ENCODE measurements at places on chromosomes 5 and 9.

DNA sequence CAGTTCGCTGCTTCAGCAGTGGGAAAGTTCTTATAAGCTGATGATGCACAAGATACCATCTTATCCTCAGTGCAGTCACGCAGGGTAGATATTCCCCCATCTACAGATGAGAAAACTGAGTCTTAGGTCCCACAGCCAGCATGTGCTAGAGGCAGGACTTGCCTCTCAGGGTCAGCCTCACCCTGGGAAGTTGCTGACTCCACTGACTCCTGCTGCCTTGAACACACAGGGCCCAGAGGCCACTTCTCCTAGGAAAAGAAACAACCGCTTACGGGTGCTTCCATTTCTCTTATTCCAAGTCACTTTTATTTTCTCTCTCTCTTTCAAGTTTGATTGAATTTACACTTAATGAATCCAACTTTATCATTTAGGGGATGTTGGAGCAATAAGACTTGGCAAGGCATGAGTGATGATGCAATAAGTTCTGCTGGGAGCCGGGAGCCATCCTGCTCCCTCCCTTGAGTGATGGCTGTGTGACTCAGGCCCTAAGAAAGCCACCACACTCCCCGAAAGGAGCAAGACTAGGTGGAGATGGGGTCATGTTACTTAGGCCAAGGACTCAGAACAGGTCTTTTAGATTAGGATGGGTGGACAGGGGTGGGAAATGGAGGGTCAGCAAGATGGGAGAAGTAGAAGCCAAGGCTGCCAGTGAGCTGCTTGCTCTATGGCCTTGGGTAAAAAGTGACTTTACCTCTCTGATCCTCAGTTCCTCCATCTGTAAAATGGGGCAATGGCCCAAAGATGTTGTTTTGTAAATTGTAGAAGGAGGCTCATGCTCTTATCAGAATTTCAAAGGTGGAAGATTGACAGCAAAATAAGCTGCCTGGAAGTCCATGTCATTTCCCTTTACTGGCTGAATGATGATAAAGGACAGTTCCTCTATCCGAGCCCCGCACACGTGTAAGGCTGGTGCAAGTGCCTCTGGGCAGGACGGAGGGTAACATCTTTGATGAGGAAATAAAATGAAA, 67.4 kb upstream of the ZNF618 start:
- no peak for DNase-seq

DNA sequence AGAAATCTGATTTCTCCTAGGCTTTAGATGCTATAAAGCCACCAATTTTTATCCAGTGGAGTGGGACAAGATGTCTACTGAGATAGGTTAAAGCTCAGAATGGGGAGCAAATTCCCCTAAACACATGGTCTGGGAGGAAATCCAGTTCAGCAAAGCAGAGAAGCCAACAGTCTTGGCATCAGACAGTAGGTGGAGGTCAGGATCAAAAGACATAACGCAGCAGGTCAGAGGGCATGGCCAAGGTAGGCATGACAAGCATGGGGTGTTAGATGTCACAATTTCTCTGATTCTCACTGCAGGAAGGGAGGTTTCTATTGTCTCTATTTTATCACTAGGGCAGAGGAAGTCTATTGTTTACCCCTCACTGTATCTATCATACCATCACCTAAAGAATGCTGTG, 288.2 kb downstream of the ACTL7B start:
- no peak for DNase-seq

DNA sequence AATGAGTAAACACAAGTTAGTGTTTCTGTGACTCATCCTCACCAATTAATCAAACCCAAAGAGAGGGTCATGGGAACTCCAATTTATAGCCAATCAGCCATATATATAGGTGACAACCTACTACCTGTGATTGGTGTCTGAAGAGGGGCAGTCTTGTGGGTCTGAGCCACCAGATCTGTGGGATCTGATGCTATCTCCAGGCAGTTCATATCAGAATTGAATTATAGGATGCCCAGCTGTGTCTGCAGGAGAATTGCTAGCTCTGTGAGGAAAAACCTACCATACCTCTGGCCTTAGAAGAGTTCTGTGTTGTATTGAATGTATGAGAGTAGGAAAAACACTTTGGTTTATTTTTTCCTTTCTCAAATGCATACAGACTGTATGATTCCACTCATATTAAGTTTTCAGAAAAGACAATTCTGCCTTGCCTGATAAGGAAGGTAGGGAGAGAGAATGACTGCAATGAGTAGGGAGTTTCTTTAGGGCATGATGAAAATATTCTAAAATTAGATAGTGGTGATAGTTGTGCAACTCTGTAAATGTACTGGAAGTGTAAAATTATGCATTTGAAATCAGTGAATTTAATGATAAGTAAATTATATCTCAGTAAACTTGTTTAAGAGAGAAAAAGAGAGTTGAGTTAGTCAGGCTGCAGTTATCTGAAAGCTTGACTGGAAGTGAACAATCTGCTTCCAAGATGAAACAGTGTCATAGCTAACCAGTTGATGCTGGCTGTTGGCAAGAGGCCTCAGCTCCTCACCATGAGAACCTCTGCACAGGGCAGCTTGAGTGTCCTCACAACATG, 274.9 kb downstream of the AUH start:
- DNase-seq: no peak

GRCh38 chr9:130543368-130543767, 36.0 kb upstream of the FUBP3 start:
- DNase-seq: no peak

GRCh38 chr9:83387401-83388185, 150.6 kb downstream of the FRMD3 start:
- DNase-seq: no peak

- DNase-seq: no peak
Observed at GRCh38 chr9:23551311-23551721, 274.7 kb downstream of the ELAVL2 start.

- no peak for DNase-seq
Observed at GRCh38 chr5:6576861-6577501, 55.9 kb downstream of the NSUN2 start.

DNA sequence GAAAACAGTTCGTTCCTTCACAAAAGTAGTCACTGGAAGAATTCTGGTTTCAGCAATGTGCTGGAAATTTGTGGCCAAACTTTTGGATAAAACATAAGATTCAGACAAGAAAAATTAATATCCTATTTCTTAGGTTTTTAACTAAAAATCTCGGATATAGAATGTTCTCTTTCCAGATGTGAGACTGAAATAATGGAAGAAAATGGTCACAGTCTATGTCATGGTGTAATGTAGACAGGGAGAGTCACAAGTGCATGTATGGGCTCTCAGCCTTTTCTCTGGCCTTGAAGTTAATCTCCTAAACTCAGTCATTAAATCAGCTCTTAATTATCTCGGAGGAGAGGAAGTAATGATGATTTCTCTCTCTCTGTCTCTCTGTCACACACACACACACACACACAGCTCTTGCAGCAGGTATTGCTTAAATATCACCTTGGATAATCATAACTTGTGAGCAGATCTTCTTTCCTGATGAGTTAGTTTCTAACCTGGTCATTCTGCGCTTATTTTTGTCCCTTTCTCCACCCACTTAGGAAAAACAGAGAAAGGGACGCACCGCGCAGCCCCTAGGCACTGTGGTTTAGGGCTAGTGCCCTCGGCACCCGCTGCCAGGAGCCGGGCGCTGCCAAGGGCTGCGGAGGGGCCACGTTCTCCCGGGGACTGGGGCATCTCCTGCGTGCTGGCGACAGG, 672 bp upstream of the ITGA2 start:
- no peak for DNase-seq

- peak; percentile 18 for DNase-seq
Observed at GRCh38 chr9:136552117-136552703, 6.4 kb upstream of the NOTCH1 start.

GRCh38 chr9:14618836-14619420, 74.3 kb downstream of the ZDHHC21 start:
- DNase-seq: no peak

GRCh38 chr9:14389146-14389545, 75.2 kb upstream of the NFIB start:
- no peak for DNase-seq

DNA sequence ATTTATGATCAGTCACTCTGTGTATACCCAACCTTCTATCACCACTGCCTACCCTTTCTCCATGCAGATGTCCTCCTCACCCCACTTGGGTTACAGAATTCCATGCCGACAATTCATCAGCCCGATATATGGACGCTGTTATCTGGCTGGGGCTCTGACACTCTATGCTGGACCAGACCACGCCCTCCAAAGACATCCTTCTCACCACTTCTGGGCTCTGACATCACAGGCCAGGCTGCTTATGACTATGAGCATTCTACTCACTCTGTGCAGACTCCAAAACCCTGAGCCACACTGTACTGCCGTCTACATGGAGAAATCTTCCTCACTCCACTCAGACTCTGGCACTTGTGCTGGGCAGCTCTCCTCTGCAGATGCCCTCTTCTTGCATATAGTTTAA, 7.6 kb upstream of the AK3 start:
- DNase-seq: no peak

- peak; percentile 2 for DNase-seq
Observed at GRCh38 chr5:91499943-91500531, 116.9 kb upstream of the ARRDC3 start.

DNA sequence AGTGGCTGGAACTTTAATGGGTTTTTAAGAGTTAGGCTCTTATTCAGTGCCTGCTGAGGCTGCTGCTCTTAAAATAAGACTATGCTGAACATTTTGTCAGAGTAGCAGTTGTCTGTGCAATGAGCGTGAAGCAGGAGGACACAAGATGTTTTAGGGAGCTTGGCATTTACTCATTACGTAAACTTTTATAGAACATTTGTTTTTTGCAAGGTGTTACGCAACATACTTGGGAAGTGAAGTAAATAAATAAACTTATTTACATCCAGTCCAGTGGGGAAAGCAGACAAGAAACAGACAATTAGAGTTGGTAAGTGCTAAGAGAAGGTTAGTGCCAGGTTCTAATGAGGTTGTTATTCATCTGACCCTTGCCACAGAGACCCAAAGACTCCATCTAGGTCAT, 226.0 kb downstream of the HINT1 start:
- no peak for DNase-seq

DNA sequence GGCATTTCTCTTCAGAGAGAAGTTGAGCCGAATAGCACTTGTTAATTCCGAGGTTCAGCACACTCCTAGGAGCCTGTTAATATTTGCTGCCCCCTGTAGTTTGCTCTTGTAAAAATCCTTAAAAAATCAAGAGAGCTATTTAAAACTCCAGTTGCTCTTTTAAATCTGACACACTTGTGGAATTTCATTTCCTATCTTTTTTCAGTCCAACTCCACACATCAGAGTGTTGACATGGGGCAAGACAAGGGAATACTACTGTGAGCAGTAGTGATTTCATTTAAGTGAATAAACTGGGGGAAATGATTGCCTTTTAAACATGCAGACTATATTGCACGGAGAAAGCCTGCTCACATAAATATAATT, 1096.3 kb upstream of the DMAC1 start:
- peak; percentile 8 for DNase-seq

DNA sequence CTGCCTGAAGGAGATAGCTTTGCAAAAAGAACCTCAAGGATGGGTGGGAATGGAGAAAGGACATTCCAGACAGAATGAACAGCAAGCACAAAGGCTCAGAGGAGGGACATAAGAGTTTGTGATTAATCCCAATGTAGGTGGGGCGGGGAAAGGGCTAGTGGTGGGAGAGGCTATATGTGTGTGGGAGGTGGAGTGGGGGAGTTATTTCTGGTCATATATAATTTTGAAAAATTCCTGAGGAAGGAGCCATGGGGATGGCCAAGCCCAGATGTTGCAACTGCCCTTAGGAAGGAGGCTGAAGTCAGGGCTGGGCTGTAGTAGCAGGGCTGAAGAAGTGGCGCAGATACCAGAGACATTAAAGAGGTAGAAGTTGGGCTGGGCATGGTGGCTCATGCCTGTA, 13.4 kb upstream of the CCL27 start:
- no peak for DNase-seq

- DNase-seq: no peak
Observed at GRCh38 chr9:121736934-121737462, 85.6 kb downstream of the DAB2IP start.

Measured in KG1 (cell line).